IMR-90 (cell line): ENCODE measurements at places on chromosomes 11 and 22. TPM values are rescaled to one million over a fixed set of nuclear protein-coding genes. Genes with fewer than 3 reads are reported as not detected.

RIMBP3C gene
- total RNA-seq = 0.28 and 0.36 TPM in 2 replicates

DNA sequence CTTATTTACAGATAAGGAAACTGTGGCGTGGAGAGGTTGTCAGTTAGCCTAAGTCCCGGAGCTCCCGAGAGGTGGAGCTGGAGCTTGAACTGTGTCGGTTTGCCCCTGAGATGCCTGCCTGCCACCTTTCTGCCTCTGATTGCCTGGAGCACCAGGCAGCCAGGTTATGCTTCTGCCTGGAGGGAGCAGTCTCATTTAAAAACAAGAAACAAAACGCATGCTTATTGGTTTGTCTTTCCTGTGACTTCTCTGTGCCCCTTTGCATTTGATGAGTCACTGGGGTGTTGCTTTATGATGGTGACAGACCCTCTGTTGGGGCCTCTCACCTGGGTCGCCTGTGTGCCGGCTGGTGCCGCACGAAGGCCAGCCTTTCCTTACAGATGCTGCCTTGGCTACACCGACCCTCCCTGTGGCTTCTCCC, 12.2 kb downstream of the AP2A2 start:
- no peak for DNase-seq

- DNase-seq = no peak
Measured at GRCh38 chr11:101574886-101575285, 8.9 kb downstream of the TRPC6 start.

GRCh38 chr11:116162886-116163230, 609.9 kb downstream of the BUD13 start:
- DNase-seq = no peak

USP28 gene
- total RNA-seq = 24.7 and 36.0 TPM in 2 replicates
